Epithelial cell of esophagus (primary cell): ENCODE measurements at places on chromosomes 6 and 20.

DNA sequence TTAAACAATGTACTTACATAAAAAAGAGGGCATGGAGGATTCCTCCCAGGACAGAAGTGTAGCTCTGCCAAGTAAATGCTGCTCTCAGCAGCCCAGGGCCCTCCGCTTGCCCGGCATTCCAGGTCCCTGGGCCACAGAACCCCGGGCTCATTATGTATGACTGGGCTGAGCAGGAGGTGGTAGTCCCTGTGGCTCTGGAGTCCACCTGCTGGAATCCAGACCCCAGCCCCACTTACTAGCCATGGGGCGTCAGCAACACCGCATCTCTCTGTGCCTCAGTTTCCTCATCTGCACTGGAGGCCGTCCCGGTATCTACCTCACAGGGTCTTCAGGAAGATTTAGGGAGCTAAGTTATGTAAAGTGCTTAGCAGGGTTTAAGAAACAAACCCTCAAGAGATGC lies 55.4 kb downstream of the PSMG4 start:
- no peak for DNase-seq

GRCh38 chr6:54264581-54265272 lies 43.5 kb upstream of the TINAG start:
- no peak for DNase-seq

DNA sequence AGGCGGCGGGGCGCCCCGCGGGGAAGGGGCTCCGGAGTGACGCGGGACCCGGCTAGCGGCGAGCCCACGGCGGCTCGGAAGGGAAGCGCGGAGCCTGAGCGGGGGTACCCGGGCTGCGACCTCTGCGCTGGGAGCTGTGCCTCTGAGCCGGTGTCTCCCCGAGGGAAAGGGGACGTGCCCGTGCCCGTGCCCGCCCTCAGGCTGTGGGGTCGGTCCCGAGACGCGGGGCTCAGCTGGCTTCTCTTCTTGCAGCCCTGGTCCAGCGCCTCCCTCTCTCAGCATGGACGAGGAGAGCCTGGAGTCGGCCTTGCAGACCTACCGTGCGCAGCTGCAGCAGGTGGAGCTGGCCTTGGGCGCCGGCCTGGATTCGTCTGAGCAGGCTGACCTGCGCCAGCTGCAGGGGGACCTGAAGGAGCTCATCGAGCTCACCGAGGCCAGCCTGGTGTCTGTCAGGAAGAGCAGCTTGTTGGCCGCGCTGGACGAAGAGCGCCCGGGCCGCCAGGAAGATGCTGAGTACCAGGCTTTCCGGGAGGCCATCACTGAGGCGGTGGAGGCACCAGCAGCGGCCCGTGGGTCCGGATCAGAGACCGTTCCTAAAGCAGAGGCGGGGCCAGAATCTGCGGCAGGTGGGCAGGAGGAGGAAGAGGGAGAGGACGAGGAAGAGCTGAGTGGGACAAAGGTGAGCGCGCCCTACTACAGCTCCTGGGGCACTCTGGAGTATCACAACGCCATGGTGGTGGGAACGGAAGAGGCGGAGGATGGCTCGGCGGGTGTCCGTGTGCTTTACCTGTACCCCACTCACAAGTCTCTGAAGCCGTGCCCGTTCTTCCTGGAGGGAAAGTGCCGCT lies 686 bp downstream of the ZGPAT start:
- DNase-seq: peak; percentile 35

GRCh38 chr6:122931916-122932315 lies 64.1 kb upstream of the CLVS2 start:
- peak; percentile 4 for DNase-seq

DNA sequence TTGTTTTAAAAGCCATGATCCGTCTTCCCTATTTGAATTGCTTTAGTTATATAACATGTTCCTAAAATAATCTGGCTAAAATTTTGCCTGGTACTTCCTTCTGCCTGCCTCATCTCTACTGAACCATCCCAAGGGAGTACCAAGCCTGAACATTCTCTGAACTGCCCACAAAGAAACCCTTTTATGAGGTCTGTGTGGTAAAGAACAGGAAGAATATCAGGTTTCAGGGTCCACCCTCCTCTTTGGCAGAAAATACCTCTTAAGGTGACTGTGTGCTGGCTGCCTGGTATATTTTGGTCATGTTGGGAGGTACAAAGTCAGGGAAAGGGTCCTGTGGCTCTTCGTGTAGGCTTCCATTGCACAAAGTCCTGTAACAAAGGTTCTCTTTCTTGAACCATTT lies 574.1 kb upstream of the CHD6 start:
- no peak for DNase-seq

GRCh38 chr6:42471714-42472113 lies 20.0 kb upstream of the TRERF1 start:
- DNase-seq: no peak

DNA sequence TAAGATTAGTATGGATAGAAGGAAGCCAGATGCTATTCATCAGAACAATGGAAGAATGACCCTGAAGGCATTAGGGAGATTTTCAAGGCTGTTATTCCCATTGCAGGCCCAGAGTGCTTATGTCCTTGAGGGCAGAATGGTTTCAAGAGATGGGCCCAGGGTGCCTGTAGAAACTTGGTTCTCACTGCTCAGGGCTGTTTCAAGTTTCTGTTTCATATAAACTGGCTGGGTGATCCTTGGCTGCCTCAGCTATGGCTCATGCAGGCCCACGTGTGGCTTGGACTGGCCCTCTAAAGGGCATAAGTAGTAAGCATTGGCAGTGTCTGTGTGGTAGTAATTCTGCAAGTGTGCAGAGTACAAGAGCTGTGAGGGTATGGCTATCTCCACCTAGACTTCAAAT lies 540.9 kb upstream of the MAN1A1 start:
- peak; percentile 21 for DNase-seq

DNA sequence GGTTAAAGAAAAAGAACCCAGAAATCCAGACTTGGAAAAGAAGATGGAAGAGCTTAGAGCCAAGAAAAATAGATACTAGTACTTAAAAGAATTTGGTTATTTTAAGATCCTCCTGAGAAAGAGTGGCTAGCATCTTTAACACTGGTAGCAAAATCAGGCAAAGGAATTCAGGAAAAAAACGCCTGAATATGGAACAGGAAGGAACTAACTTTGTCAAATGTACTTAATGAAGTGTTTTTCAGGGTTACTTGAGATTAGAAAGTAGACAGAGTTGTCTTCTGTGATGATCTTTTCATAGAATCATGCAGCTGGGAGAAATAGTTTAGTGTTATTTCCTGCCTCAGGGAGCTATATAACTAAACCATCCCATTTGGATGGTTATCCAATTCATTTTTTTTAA lies 50.8 kb upstream of the SASH1 start:
- DNase-seq: no peak

- no peak for DNase-seq
These were observed 1.3 kb upstream of the CNKSR3 start for GRCh38 chr6:154511791-154512190.

DNA sequence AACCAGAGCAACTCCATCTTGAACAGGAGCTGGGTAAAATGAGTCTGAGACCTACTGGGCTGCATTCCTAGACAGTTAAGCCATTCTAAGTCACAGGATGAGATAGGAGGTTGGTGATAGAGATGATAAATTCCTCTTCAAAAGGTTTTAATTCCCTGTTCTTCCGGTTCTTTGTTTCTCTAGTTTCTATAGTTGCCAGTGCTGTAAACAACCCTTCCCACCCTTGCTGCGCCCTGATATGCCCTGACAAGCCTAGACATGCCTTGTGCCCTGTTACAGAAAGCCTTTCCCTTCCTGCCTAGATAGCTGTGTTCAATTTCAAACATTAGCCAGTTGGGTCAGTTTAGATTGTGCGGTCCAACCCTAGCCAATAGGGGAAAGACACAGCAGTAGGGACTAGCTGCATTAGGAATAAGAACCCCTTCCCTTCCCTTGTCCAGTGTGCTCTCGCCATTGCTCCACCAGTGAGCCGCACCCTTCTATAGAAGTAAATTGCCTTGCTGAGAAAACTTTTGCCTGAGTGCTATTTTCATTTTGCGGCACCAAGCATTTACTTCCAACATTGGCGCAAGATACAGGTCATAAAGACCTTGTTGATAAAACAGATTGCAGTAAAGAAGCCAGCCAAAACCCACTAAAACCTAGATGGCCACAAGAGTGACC lies 52.5 kb upstream of the CCN2 start:
- peak; percentile 87 for DNase-seq

DNA sequence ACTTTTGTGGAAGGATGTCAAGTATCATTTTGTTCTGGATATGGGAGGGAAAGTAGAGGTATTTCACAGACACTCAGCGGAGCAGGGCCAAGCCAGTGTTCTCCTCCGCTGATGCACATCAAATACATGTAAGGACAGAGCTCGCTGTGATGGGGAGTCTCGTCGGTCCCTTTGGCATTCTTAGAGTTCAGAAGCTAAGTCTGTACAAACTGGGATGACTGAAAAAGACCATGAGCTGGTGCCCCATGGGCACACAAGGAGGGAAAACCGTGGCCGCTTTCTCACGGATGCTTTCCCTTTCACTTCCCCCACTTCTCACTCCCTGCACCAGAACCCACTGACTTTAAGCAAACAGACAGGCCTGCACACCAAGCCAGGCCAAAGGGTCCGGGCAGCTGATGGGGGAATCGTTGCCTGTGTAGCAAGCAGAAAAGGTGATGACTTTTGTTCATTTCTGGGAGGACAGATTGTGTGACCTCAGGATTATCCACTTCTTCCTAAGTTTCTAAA lies 27.7 kb upstream of the MPC1 start:
- no peak for DNase-seq

DNA sequence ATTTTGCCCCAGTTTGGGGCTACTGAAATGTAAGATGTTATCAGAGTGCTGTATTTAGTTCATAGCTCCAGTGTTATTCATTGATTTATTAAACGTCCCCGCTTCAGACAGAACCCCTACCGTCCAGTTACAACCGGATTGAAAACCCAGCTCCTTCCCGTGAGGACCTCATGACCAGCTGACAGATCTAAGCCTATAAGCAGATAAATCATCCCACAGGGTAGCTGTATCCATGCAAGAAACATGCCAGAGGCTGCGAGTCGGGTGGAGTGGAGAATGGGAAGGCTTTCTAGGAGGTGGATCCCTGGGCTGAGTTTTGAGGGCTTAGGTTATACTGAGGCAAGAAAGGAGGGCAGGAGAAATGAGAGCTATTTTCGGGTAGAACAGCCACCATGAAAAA lies 260.0 kb downstream of the ARID1B start:
- DNase-seq: peak; percentile 33

- DNase-seq: no peak
These were observed 38.7 kb downstream of the TRDN start for GRCh38 chr6:123598011-123598410.

DNA sequence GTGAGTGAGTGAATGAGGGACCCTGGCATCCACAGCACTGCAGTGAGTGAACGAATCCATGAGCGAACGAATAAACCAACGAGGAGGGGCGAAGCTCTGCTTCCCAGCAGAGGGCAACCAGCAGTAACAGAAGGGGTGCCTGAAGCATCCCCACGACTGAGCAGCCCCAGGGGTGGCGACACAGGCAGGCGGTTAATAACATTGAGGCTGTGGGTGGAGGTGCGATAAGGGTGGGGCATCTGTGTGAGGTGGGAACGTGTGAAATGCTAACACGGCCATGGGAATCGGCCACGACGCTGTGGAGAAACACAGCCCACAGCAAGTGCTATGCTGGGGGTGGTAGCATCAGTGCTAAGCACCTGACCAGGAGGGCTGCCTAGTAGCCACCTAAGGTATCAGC lies 75.9 kb downstream of the TAF4 start:
- DNase-seq: no peak

- DNase-seq: no peak
These were observed 1.5 kb downstream of the SNAP25 start for GRCh38 chr20:10219993-10220750.

DNA sequence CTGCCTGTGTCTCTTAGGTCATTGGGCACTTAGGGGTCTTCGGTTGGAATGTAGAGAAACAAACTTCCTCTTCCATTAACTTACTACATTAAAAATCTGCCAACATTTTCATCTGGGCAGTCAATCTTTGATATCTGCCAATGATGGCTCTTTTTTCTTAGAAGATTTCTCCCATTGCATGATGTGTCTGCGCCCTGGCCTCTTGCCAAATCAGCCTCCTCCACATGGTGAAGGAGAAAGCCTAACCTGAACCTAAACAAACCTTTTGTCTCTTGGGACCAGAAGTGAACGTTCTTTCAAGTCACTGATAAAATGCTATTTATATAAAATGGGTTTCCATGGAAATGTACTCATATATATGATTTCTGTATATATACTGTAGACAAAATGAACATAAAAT lies 998.9 kb upstream of the GJE1 start:
- no peak for DNase-seq

DNA sequence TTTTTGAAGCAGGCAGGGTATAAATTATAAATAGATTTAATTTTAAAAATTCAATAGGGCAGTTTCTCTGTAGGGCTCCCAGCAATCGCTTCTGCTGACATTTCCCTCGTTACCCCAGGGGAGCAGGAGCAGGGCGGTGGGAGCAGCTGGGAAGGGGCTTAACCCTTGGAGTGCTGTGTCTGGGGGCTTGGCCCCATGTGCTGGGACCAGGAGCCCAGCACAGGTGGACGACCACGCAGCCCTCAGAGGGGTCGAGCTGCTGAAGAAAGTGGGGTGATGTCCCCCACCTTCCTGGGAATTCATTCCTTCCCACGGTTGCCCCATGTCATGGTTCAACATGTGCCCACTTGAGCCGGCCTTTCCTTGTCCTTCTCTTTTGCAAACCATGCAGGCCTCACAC lies 67.5 kb upstream of the STX16 start:
- no peak for DNase-seq

DNA sequence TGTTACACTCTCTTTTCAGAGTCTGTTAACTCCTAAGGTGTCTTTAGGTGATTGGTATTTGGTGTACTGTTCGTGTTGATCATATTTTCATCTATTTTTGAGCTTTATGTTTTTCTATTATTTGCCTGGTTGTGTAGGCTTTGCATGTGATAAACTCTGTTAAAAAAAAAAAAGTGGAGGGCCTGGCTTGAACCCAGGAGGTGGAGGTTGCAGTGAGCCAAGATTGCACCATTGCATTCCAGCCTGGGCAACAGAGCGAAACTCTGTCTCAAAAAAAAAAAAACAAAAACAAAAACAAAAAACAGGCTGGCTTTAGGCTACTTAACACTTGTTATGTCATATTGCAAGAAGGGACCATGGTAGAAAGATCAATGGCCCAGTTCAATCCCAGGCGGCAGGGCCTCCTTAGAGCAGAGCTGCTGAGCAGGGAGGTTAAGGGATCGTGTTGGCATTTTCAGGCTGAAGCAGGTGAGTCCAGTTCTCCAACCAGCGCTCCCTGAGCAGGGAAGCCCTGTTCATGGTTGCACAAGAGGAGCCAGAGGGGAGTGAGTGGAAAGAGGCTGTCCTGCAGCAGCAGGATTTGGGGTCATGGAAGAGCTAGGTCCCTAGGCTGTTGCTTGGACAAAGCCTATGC lies 8.5 kb downstream of the PYGB start:
- DNase-seq: no peak
